AG08396 (cell line): ENCODE measurements at places on chromosomes 1 and 21.
A peak's percentile ranks its signal among the peaks of the same experiment; 100 is the strongest.

GRCh38 chr1:92870591-92870990 lies 38.8 kb downstream of the RPL5 start:
- DNase-seq, result no peak

GRCh38 chr1:59446257-59446901 lies 149.5 kb downstream of the FGGY start:
- DNase-seq, result peak; percentile 45

GRCh38 chr1:177044390-177044789 lies 120.1 kb downstream of the ASTN1 start:
- no peak for DNase-seq

DNA sequence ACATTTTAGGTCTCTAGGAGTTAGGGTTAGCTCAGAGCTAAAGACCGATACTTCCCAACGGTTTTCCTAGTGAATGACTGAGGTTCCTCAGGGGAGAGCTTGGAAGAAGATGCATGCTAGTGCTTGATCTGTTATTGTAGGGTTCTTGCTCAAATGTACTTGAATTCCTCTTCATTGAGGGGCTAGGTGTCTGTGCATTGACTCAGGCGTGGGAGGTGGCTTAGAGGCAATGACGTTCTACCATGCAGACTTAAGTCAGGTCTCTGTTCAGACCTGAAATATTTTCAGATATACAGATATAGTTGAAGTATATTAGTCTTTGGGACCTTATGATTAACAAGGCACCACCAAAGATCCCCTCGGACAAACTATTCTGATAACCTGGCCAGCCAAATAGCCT lies 23.5 kb downstream of the S100A10 start:
- no peak for DNase-seq

GRCh38 chr1:231322880-231323530 lies 14.6 kb downstream of the EXOC8 start:
- DNase-seq, result no peak

DNA sequence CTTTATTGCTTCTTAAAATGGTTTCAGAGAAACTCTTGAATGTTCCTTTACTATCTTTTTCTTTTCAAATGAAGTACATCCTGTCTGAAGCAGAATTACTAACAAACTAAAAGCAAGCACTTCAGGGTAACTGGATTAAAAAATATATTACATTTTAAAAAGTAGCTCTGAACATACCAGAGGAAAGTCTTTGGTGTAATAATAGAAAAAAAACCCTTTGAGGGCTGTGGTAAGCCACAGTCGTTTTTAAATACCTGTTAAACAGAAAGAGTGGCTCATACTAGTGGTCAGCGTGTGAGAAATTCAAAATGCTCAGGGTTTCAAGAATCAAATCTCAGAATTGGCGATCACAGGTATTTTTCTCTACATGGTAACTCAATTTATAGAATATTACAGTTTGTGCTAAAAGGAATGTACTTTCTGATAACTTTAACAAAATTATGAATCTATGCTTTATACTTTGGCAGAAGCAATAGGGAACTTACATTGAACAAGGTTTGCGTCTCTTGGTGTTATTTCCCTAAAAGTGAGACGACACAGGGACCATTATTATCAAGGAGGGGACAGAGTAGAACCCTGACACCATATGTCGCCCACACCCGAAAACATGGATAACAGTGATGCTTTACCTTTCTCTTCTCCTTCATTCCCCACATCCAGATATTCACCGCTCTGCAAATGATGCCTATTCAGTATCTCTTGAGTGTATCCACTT lies 97.0 kb upstream of the DPH5 start:
- DNase-seq, result no peak
